Posterior cingulate gyrus (tissue), 11 donors: ENCODE measurements at places on chromosomes 3 and 15.

DNA sequence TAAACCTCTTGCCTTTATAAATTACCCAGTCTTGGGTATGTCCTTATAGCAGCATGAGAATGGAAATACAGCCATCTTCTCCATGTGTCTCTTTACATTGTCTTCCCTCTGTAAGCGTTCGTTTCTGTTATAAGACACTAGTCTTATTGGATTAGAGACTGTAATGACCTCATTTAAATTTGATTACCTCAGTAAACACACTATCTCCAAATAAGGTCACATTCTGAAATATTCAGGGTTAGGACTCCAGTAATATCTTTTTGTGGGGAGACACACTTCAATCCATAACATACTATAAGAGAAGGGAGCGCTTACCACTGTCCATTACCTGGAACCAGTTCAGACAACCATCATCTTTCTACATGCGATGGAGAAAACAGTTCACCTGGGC is 34.3 kb upstream of the CD47 start:
- DNase-seq: no peak

DNA sequence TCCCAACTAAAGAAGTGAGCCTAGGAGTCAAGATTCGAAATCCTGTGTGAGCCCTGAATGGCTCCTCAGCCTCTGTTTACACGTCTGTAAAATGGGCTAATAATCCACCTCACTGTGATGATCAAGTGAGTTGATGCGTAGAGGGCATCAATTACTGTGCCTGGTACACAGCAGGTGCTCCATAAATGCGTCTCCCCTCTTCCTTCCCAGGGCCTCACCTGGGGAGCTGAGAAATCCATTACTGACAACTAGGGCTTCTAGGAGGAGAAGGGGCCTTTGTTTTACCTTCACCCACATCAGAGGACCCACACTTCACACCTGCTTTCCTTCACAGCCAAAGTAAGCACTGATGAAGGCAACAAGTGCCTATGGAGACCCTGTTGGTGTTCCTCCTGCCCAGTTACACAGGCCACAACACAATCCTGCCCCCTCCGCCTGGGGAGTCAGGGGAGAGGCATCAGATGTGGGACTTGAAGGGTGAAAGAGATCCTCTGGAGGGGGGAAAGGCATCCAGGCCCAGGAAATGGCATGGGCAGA is 1.4 kb downstream of the CIB2 start:
- no peak for DNase-seq

- no peak for DNase-seq
Observed at GRCh38 chr3:111303760-111304159, 232.1 kb downstream of the NECTIN3 start.

DNA sequence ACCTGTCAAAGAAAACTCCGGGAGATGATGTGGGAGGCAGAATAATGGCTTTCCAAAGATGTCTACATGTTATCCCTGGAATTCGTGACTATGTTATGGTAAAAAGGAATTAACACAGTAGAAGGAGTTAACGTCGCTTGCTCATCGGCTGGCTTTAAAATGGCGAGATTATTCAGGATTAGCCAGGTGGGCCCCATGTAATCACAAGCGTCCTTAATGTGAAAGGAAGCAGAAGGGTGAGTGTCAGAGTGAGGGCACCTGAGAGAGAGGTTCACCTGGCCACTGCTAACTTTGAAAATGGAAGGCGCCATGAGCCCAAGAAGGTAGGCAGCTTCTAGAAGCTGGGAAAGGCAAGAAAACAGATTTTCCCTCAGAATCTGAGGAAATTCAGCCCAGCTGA is 557.2 kb downstream of the EPHB1 start:
- DNase-seq: no peak

DNA sequence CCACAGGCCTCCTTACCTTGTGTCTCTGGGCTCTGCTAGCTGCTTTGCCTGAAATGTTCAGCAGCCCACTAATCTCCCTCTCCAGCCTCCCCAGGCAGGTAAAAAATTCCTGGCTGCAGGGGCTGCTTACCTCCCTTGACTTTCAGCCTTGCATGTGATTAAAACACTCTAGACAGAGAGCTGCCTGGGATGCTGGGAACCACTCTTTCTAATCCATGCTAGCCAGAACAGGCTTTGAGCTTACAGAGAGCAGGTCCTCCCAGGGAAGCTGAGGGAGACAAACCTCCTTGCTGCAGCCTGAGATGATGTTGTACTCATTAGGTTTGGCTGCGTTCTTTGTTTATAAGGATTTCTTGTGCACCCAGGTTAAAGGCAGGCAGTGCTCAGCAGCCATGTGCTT is 33.7 kb upstream of the LIPC start:
- no peak for DNase-seq

- DNase-seq: no peak
Observed at GRCh38 chr3:156661155-156661554, 13.2 kb upstream of the TIPARP start.

GRCh38 chr3:53227993-53228885 is 27.6 kb downstream of the TKT start:
- DNase-seq: peak; percentile 60

DNA sequence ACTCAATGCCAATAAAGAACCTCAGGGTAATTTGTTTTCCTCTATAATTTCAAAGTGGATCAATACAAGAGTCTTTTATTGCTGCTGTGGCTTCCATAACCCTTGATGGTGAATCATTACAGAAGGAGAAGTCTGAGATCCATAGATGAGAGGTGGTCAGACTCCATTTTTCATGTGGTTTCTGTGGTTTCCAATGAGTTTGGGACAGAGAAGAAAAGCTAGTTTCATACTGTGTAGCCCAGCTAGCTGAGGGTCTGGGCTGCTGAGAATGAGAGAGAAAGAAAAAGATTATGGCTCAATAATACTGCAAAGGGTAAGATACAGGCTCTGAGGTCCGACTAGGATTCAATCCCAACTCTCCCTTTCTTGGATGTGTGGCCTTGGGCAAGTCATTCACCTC is 180.6 kb upstream of the LRRN1 start:
- no peak for DNase-seq

DNA sequence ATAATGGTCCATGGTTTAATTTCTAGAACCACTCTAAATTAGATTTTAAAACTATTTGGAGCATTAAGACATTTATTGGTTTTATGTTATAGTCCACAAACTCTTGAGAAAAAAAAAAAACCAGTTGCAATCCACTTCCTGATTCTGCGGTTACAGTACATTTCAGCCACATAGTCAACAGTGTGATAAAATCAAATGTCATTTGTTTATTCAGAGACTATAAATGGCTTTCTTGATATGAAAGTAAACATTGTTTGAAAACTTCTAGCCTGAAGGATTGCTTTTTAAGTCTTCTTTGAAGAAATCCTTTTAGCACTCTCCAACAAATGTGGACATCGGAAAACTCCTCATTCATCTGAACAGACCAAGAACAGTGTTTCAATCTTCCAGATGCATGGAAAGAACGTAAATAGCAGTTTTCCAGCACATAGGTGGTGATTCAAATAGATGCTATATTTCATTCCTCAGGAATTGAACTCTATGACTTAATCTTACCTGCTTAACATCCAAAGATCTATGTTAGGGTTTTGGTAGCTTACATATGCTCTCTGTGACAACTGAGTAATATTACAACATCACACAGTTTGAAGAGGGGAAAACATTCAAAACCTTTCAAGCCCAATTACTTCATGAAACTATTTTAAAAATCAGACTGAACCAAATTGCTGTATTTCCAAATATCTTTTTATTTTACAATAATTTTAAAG is 87.8 kb upstream of the UBE2E2 start:
- no peak for DNase-seq

DNA sequence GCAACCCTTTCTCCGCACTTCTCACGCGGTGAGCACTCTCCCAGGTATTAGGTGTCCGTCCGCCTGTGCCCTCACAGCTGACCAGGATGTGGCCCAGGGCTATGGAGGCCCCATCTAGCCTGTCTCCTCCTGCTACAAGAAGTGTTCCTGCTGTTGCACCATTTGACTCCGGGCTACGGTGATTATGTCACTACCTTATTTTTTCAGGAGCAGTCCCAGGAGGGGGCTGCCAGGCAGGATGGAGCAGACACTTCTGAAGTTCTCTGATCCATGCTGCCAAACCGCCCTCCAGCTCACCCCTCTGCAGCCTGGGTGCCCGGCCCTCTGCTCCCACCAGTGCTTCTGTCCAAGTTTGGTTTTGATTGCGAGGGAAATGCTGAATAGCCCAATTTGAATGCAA is 36.9 kb downstream of the ZXDC start:
- DNase-seq: no peak

GRCh38 chr3:85922374-85922773 is 963.6 kb downstream of the CADM2 start:
- no peak for DNase-seq

DNA sequence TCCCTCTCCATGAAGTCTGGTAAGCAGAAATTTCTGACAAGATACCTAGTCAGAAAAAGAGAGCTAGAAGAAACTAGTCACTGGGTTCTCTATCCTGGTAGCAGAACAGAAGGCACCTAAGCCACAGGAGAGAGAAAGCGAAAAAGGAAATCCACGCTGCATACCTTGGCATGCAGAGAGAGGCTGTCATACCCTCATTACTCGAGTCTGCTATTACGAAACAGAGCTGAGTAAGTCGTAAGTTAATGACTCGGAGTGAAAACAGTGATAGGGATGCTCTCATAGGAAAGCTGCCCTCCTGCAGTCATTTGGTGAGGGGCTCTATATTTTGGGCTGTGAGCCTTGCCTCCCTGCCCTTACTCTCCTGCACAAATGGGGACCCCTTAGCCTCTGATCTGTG is 16.2 kb downstream of the CLRN1 start:
- DNase-seq: no peak

DNA sequence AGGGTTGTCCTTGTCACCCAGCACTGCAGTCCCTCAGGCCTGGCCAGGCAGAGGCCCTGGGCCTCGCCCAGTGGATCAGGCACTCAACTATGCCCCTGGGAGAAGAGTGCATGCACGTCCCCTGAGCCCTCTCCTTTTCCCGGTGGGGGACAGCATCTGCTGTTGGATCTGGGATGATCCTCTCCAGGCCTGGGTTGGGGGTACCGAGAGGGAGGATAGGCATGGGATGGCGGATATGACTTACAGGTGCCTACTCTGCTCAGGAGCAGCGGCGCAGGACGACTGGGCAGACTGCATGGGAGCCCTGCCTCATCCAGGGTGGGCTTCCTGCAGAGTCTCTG is 9.0 kb upstream of the APBA2 start:
- DNase-seq: peak; percentile 73

DNA sequence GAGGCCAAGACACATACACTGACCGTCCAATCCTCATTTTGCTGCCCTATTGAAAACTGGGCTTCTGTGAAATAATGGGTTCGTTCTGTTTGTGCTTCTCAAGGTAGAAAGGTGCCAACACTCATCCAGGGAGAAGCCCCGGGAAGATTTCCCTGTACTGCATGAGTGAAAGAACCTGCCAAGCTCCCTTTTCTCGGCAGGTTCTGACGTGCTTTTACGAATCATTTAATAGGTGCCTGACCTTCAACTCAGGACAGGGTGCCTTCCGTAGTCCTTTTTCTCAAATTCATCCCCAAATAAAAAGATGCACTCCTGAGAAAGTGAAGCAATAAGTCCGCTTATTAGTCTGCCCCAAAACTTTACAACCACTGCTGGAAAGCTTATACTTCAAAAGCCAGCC is 64.2 kb downstream of the B3GNT5 start:
- DNase-seq: no peak

GRCh38 chr15:85024509-85025336 is 43.1 kb downstream of the PDE8A start:
- no peak for DNase-seq

DNA sequence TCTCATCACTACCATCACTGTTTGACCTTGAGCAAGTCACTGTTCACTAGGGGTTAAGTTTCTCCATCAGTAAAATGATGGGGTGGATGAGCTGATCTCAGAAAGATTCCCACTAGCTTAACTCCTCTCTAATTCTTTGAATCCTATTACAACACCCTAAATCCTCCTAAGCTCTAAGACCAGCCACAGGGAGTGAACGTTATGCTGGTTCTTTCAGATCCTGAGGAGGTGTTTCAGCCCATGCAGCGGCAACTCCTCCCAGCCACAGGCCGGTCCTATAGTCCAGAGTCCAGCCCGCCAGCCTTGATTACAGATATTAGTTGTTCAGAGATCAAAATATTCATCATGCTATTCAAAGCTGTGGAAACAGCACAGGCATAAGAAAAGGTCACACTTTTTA is 15.1 kb downstream of the MB21D2 start:
- DNase-seq: no peak

DNA sequence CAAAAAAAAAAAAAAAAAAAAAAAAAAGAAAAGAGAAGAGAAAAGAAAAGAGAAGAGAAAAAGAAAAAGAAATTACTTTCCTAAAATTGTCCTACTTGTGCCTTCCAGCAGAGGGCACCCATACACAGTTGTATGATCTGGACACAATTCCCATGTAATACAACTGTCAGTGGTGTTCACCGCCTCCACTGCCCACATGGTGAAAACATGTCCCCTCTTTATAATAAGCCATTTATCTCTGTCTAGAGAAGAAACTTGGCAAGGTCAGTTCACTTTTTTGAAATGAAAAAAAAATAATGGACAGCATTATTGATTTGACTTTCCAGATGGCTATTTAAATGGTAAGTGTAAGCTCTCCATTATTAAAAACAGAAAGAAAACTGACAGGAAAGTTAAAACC is 459.4 kb downstream of the GBE1 start:
- DNase-seq: no peak

- DNase-seq: no peak
Observed at GRCh38 chr3:113285226-113285625, 73.9 kb downstream of the BOC start.

GRCh38 chr3:24111711-24112110 is 166.6 kb downstream of the NR1D2 start:
- DNase-seq: no peak

DNA sequence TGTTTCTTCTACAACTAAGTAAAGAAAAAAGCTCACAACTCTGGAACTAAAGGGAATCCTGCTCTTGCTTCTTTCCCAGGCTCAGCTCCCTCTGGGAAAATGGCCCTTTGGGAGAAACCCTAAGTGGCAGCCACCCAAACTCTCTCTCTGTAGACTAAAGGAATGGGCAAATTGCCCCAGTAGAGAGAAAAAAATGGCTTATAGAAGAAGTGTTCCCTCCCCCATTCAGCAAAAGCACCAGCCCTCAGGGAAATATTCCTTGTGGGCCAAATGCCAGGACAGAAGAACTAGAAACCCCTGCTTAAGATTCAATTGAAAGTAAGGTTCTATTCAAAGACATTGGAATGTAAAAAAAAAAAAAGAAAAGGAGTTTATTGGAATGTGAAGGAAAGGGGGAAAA is 603.7 kb upstream of the ALCAM start:
- no peak for DNase-seq

- DNase-seq: no peak
Observed at GRCh38 chr3:108403198-108403597, 106.8 kb downstream of the HHLA2 start.

DNA sequence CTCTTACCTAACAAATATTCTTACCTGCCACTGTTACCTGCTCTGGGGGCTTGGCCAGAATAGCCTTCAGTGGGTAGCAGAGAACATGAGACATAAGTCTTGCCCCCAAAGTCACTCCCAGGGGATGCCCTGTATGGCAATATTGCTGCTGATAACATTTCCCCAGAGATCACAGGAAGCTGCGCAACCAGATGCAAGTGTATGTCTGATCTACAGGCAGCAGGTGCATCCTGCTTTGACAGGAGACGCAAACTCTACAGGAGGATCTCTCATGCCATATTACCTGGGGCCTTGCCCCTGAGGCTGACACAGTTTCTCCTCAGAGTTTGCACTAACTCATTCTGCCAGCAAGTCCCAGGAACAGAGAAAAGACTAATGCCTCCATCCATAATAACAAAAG is 174.4 kb upstream of the LPP start:
- DNase-seq: no peak
